ENCODE measurements at places on chromosomes 5 and 9.

DNA sequence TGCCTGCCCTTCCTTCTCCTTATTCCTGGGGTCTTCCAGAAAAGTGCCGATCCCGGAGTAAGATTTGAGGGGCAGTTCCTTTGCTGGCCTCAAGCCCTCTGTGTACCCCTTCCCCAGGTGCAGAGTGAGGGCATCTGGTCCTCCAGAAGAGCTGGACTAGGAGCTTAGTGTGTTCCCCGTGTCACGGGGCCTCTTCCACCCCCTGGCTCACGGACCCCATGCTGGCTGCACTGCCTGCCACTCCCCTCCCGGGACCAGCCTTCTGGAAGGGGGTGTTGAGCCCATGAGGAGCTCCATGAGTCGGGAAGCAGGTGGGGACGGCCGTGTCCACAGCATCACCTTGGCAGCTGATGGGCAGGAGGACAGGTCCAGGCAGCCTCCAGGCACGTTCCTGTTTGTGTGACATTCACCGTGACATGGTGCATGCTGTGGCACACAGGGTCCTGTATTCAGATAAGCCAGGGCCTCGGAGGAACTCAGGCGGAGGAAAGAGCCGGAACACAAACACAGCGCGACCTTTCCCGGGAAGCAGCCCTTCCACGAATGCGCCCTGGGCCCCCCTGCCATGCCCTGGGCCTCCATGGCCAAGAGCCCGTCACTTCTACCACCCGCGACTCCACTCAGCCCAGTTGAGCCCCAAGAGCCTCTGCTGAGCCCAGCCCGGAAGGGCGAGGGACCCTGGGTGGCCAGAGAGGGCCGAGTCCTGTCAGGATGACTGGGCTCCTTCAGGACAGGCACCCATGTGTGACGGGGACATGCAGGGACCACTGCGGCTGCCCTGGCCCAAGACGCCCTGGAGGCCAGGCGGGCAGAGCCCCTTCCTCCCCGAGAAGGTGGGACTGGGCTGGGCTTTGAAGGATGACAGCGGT lies 5.9 kb upstream of the LCN1 start:
- DNase-seq, result no peak

- no peak for DNase-seq
These were observed 186.1 kb downstream of the SNCAIP start for GRCh38 chr5:122498163-122498562.

GRCh38 chr5:80093796-80094195 lies 58.6 kb downstream of the THBS4 start:
- no peak for DNase-seq

- no peak for DNase-seq
These were observed 65.6 kb downstream of the ANXA2R start for GRCh38 chr5:42974536-42974935.

DNA sequence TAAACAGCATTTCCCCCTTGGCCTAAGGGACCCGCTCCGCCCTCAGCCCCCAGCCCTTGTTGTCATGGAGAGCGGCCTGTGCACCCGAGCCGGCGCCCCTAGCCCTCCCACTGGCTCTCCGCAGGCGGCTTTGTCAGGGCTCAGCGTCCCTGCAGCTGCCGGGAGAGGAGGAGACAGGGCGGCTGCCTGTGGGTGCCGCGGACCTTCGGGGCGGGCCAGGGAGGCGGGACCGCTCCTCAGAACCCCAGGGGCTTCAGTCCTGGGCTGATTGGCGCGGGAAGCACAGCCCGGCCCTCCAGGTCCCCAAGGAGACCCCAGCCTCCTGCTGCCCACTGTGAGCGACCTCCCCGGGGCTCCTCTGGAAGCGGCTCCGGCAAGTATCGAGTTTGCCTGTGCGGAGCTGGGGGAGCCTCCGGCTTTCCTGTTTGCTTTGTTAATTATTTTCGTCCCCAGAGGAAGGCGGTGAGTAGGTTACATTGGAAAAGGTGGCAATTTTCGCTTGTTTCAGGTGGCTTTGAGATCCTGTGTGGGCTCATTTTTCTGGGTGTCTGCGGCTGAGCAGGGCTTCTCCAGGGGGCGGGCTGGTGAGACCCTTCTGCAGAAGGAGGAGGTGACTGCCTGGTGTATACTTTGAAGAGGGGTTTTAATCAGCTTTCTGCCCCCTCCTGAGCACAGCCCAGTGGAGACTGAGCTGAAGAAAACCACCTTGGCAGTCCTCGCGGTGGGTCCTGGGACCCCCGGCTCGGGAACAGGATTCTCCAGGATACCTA lies at the start of gene FGD3:
FGD3 (plus strand) TSS at position 256 of the 770 bp plus-strand sequence. CDS start 28,734 bp downstream, outside the sequence.
- DNase-seq, result no peak

- DNase-seq, result no peak
These were observed 18.4 kb upstream of the ALDOB start for GRCh38 chr9:101453776-101454570.

GRCh38 chr5:96226941-96227552 lies 206.0 kb downstream of the PCSK1 start:
- DNase-seq, result no peak

DNA sequence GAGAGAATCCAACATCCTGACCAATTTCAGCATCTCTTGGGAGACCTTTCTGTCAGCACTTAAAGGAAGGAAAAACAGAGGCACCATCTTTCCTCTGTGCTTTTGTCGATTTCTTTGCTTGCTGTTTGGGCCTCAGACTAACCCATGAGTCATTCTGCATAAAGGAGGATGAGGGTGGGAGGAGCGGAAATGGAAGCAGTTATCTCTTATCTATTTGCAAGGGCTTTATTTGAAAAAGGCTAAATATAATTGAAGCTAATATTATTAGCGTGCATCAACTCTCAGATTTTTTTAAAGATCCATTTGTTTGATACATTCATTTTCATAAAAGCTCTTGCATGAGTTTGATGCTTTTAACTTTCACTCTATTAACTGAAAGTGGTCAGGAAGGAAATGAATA lies 72.9 kb downstream of the ZNF622 start:
- no peak for DNase-seq

- DNase-seq, result no peak
These were observed 206.4 kb upstream of the CDKN2B start for GRCh38 chr9:22215521-22215920.

- DNase-seq, result no peak
These were observed 80.0 kb upstream of the LRRTM2 start for GRCh38 chr5:138955013-138955660.

DNA sequence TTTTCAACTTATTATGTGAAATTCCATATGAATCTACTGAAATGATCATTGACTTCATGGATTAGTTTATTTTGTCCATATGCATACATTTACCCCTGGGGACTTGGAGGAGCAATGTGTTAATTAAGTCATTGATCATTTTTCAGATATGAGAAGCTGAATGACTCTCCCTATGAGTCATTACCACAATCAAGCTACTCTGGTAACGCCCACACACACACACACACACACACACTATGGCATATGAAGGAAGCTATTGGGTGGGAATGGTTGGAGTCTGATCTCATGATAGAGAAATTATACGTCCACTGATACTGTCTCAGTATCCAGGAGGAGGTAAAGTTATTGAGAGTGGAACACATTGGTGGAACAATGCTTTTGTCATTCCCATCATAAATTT lies 528.9 kb downstream of the AGTPBP1 start:
- DNase-seq, result no peak

GRCh38 chr9:14343261-14344031 lies 29.5 kb upstream of the NFIB start:
- DNase-seq, result no peak

GRCh38 chr5:33701251-33701650 lies 190.5 kb downstream of the ADAMTS12 start:
- no peak for DNase-seq

GRCh38 chr5:91155274-91155673 lies 227.8 kb downstream of the ARRDC3 start:
- no peak for DNase-seq

GRCh38 chr5:161001604-161002003 lies 149.6 kb upstream of the ATP10B start:
- no peak for DNase-seq

- DNase-seq, result peak; percentile 24
These were observed 148.0 kb downstream of the RORB start for GRCh38 chr9:74645007-74645639.

DNA sequence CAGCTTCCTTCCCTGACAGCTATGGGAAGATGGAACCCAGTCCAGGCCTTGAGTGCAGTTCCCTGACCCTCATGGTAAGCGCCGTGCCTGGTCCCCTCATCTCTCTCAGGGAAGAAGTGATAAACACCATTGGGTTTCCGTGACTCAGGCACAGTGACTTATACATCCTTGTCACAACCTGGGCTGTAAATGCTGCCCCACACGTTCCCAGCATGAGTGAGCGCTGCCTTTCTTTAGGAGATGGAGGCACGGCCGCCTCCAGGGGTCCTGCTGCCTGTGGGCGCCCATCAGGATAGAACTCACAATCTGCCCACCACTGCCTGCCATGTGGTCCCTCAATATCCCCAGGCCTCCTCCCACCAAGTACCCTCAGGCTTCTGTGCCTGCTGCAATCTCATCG lies 8.3 kb upstream of the NKD2 start:
- DNase-seq, result no peak

GRCh38 chr5:41337216-41337615 lies 123.9 kb upstream of the C6 start:
- DNase-seq, result no peak

DNA sequence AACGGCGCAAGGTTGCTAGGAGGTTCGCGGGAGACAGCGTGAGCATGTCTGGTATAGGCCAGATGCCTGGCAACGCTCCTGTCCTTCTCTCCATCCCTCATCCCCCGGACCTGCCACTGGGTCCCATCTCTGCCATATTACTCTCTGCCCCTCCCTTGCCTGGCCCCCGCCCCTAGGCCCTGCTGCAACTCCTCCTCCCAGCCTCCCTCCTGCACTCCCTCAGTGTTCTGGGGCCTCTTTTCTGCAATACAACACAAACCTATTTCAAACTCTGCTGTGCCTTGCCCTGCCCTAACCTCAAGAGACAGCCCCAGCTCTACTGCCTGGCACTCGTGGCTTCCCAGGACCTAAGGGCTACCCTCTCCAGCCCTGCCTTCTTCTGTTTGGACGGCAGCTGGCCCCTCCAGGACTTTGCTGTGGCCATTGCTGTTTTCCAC lies 8.9 kb upstream of the DBN1 start:
- no peak for DNase-seq

DNA sequence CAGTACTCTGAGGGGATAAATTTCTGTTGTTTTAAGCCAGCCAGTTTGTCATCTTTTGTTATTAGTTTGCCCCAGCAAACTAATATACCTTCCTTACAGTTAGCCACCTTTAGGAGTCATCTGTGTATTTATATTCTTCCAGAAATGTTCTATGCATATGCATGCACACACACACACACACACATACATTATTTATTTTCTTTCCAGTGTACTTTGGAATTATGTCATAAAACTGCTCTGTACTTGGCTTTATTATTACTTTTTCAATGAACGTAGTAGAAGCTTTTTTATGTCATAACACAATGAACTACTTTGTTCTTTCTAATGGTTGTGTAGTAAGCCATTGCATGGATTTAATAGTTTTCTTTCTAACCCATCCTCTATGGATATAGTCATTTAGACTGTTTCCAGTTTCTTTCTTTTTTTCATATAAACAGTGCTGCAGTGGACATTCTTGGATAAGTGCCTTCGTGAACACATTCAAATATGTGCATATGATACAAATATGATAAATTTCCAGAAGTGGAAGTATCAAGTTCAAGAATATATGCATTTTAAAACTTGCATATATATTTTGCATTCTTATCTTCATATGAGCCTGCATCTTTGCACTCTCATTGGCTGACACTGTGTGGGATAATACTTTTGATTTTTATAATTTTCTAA lies 26.6 kb upstream of the DAB2 start:
- DNase-seq, result no peak

DNA sequence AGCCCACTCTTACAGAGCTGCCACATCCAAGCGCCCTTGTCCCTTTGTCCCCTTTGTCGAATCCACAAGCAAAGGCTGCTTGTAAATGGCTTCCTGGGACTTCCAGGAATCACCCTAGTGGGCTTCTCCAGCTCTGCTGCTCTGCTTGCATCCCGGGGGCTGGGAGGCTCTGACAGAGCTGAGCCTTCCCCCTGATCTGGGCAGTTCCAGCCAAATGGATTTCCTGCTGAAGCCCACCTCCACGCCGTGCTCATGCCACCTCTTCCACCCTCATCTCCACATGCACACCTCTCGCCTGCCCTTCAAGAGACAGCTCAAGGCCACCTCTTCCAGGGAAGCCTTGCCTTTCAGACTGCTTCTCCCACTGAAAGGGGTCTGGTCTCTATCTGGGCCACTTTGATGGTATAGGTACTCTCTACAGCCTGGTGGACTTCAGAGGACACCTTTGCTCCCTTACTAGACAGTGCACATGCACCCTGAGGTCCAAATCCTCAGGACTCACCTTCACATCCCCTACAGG lies 106.2 kb downstream of the LHFPL2 start:
- no peak for DNase-seq

DNA sequence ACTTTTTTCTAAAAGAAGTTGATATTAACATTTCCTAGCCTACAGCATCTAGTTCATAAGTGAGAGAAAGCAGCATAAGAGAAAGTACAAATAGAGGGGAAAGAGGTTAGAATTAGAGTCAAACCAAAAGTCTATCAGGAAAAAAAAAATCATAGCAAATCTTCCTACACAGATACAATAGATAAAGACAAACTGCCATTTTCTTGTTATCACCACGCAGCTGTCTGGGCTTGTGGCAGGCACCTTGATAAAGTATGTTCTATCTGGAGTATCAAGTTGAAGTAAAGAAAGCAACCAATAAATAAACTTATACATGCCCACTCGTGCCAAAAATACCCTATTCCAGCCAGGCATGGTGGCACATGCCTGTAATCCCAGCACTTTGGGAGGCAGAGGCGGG lies 5.3 kb upstream of the NR4A3 start:
- DNase-seq, result no peak

DNA sequence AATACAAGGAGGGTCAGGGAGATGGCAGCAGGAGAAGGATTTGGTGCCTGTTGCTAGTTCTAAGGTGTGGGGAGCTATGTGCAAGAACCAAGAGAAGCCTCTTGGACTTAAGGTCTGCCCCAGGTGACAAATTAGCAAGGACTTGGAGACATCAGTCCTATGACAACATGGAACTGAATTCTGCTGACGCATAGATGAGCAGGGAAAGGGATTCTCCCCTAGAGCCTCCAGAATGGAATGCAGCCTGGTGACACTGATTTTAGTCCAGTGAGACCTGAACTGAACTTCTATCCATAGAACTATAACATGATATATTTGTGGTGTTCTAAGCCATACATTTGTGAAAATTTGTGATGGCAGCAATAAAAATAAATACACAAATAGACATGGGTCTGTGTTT lies 215.6 kb downstream of the ESM1 start:
- no peak for DNase-seq

- no peak for DNase-seq
These were observed 21.8 kb upstream of the UBTD2 start for GRCh38 chr5:172305380-172305779.

All from Jurkat, Clone E6-1 (cell line).